Activated T-helper 1 cell treated with Interleukin-2 at 50 U/mL for 16 hours (primary cell): ENCODE measurements at places on chromosomes 12 and 14.

- DNase-seq, result no peak
These were observed 51.9 kb upstream of the CISTR start for GRCh38 chr12:53803703-53804102.

DNA sequence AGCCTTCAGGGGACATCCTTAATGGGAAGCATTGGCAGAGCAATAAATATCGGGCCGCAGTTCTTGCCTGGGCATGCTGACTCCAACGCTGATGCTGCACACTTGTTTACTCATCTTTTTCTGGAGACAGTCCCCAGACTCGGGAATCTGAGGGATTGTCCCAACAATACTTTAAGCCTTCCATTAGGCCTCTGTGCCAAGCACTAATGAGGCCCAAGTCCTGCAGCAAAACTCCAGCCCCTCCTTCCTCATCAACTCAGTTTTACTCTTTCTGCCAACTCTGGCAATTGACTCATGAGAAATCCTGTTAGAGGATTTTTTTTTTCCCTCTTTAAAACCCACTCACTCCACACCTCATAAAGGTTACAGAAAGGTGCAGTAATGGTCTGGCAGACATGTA lies 233.4 kb upstream of the PELI2 start:
- no peak for DNase-seq

GRCh38 chr12:10395390-10395998 lies 5.7 kb upstream of the KLRK1 start:
- DNase-seq, result no peak

- no peak for DNase-seq
These were observed 31.5 kb upstream of the PTGDR start for GRCh38 chr14:52235866-52236510.

- peak; percentile 68 for DNase-seq
These were observed 39.4 kb downstream of the SH2B3 start for GRCh38 chr12:111444925-111445725.

DNA sequence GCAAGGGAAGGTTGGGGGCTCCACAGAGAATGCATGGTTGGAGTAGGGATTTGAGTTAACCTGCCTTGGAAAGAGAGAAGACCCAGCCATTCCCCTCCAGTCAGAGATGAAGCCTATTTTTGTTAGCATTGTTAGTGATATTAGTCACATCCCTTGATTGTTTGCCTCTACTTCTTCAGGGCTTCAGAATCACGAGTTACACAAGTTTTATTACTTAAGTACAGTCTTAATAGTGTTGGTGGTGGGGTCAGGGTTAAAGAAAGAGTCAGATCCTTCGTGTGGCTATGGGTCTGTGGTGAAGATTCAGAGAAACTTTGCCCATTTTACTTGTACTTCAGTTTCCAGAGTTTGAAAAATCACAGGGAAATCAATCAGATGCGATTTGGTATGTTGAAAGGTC lies 363.1 kb downstream of the LRIG3 start:
- DNase-seq, result no peak

- no peak for DNase-seq
These were observed 10.9 kb downstream of the TCHP start for GRCh38 chr12:109910969-109911348.

DNA sequence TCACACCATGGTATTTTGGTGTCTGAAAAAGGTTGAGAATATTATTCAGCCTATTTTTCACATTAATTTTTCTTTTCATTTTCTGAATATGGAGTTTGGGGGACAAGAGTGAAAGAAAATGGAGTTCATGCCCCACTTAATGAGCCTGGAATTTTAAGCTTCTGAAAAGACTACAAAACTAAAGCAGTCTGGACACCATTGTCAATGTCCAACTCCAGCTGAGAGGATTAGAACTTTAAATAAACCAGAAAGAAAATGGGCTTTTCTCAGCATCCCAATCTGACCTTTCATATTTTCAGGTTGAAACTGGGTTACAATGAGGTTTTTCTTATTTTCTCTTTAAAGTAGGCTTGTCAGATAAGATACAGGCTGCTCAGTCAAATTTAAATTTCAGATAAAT lies 207.7 kb downstream of the SLC6A15 start:
- no peak for DNase-seq

DNA sequence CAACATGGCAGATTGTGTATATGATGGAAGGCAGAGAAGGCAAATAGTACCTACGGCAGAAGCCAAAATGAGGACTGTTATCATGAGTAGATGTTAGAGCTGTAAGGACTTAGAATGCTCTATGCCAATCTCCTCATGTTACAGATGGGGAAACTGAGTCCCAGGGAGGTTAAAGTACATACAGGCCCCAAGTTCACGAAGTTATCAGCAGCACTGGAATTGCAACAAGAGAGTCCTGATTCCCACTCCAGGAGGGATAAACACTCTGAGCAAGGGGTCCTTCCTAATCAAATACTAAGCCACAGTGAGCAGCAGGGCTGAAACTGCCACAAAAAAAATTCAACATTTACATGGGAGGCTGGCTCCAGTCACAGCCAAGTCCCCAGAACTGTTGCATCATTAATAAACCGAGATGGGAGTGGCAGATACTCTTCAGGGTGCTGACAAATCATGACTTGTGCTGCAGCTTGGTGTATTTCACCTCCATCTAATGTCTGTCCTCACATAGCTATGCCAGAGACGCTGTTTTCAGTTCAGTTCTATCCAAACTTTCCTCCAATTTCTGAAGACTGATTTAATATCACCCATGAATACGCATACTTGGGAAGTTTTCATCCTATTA lies 24.2 kb downstream of the NUAK1 start:
- no peak for DNase-seq

GRCh38 chr12:74535536-74535935 lies 2.1 kb upstream of the ATXN7L3B start:
- no peak for DNase-seq

DNA sequence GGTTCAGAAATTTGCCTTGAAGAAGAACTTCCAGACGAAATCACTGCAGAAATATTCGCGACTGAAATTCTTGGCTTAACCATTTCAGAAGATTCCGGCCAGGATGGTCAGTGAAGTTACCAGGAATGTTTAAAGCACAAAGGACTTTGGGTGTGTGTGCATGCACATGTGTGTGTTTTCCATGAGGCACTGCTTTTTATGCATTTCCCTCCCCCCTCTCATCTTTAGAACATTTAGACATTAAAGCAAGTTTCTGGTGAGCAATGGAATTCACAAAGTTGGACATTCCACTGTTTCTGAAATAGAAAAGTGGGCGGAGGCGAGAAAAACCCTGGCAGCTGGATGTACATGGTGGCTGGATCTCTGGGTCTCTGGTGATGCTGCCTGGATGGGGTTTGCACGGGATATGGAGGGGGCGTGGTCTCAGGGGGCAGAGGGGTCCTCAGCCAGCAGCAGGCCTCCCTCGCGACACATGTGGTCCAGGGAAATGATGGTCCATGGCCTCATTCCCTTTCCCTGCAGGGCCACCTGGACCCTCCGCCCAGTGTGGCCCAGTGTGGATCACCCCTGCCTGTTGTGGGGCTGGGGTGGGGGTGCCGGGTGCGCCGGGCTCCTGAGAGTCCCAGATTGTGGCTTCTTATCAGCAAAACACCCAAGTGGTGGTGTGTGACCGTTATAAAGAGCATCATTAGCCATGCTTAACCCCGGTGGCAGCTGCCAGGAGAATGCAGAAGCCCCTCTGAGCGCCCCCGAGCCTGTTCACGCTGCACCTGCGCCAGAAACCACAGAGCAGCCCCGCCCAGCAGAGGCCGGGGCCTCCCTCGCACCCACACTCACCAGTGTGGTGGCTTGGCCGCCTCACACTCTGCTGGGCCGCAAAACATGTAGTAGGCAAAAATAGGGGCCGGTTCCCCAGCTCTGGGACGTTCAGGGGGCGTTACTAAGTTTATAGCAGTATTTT lies 17.8 kb upstream of the BCL7A start:
- DNase-seq, result no peak

GRCh38 chr12:89344043-89344861 lies 8.0 kb downstream of the DUSP6 start:
- no peak for DNase-seq

DNA sequence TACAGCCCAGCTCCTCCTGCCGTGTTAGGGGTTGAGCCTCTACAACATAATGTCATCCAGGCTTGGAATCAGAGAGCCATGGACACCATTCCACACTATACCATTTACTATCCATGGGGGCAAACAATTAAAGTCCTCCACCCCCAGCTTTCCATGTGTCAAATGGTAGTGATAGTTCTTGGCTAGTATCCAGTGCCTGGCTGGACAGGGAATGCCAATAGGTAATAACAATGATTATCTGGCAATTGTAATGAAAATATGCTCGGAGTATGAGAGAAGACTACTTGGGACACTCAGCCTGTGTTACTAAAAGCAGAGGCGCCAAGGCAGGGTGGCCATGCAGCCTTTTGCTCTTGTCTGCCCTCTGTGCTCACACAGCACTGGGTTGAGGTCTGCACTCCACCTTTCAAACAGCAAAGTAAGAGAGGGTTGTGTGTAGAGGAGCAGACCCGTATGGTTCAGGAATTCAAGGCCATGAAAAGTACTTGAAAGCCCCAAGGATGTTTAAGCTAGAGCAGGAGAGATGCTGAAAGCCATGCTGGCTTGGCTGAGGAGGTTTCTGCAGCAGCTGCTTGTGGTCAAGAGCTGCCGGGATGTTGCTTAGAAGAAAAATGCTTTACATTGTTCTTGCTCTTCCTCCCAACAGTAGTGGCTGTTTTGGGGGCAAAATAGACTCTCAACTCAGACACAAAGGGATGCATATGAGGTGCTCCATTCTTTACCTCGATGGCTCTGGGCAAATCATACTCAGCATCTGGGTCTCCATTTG lies 10.6 kb downstream of the SERPINA3 start:
- DNase-seq, result no peak

- no peak for DNase-seq
These were observed 21.7 kb upstream of the KRT83 start for GRCh38 chr12:52342781-52343490.

- no peak for DNase-seq
These were observed 182.2 kb downstream of the CCDC59 start for GRCh38 chr12:82176026-82176425.

DNA sequence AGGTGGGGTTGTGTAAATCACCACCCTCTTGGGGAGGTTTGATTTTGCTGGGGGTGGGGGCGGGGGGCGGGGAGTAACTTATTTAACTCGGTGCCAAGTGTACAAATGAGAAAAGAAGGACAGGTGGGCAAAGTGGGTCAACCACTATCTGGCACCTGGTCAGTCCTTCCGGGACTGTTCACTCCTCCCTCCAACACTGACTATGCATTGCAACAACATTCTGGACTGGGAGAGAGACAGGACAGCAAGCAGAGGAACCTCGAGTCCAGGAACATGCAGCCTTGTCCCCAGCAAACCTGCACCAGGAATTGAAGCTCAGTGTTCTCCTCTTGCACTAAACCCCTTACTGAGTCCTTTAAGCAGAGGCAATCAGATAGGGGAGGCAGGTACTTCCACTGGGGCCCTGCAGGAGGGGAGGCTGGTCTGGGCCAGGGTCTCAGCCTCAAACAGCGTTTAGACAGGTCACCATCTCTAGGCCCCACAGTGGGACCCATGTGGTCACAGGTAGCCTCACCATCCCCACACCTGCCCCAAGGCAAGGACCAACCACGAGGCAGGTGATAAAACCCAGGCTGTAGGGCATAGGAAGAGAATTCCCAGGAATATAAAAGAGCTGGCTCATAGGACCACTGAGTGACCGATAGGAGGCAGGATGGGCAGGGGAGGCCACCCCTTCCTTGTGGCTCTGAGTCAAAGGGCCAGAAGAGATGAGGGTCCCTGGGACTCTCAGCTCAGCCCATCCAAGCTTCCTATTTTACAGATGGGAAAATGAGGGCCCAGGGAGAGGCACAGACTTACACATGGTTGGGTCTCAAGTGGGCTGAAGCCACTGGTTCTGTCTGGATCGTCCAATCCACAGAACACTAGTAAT lies 9.8 kb downstream of the CCDC85C start:
- DNase-seq, result no peak

DNA sequence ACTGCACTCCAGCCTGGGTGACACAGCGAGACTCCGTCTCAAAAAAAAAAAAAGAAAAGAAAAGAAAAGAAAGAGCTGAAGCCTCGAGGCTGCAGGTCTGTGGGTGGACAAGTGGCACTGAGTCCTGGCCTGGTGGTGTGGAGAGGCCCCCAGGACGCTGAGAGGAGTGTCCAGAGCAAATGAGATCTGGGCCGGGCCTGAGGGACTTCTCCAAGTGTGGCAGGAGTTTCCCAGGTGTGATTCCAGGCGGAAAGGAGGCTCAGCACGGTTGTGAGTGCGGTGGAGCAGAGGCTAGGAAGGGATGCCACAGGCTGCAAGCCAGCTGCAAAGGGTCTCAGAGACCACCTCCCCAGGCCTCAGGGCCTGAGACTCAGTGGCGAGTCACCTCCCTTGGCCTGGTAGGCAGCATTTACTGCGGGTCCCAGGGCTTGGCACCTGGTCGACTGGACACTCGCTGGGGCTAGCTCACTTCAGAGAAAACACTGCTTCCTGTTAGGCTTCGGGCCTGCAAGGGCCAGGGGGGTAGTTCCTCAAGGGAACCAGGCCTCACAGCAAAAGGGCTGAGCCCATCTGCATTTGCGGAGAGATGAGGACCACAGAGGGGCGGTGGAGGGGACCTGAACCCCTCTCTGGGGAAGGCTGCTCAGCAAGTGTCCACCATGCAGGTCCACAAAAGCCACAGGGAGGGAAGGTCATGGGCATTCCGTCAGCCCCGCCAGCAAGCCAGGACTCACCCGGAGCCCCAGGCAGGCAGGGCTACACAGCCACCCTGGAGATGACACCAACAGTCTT lies 11.7 kb downstream of the TTC7B start:
- DNase-seq, result no peak

- DNase-seq, result no peak
These were observed 72.6 kb downstream of the TBX3 start for GRCh38 chr12:114611145-114612018.

DNA sequence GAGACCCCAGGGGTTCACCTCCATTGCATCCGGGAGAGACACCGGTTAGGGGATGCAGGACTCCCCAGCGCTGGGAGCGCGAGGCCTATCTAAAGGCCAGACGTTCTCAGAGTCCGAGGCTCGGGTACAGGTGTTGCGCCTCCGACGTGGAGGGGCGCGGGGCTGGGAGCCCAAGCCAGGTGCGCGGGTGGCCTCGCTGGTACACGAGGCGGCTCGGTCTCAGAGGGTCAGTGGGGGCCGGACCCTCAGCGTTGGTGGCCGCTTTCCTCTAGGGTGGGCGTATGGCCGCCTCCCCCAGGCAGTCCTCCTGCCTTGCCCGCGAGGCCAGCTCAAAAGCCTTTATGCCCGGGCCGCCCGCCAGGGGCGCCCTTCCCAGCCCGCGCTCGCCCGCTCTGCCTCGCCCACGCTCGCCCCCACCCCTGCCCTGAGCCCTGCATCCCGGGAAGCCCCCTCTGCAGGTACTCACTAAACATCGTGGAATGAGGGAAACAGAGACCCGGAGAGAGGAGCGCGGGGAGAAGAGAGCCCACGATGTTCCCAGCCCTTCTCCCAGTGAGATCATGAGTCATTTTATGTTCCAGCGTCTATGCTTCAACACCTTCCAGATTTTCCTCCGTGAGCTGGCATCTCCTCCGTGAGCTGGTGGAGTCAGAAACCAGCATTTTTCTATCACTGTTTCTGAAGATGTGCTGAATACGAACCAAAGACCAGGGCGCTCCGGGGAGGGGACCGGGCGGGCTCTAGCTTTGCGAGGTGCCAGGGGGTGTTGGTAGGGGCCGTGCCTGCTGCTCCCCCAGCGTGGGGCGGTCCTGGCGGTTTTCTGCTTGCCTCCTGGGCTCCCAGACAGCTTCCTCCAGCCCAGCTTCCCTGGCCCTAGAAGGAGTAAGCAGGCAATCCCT lies 73.8 kb downstream of the DIO3 start:
- DNase-seq, result no peak

- DNase-seq, result no peak
These were observed 152.3 kb downstream of the PHETA1 start for GRCh38 chr12:111216387-111217159.
